ENCODE measurements at places on chromosomes 5 and 9.
A peak's percentile ranks its signal among the peaks of the same experiment; 100 is the strongest.

DNA sequence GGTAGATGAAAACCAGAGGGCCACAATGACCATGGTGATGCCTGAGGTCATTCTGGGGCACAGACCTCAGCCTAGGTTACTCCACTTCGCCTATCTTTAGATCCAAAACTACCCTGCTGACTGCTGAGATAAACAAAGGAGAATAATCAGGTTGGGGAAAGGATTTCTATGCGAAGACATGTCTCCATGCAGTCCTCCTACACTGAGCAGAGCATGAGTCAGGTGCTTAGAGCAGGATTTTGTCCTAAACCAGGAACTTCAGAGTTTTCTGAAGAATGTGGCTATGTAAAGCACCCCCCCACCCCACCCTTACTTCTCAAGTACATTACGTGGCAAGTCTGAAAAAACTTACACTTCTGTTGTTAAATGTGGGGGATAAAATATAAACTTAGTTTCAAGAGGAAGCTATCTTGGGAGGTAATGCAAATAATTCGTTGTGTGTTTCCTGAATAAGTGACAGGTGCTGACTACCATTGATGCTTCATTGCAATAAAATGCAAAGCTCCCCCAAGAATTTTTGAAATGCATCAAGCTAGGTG, 19.4 kb downstream of the PDCD1LG2 start:
- no peaks in the 10 kb centered on the region for H3K36me3 ChIP-seq
- no peak for DNase-seq
- no peaks in the 10 kb centered on the region for H3K27me3 ChIP-seq
- H3K4me1 ChIP-seq: peaks cover 15% of the 10 kb centered on the region

GRCh38 chr5:173868096-173868880, 19.9 kb upstream of the CPEB4 start:
- no peaks in the 10 kb centered on the region for H3K4me1 ChIP-seq
- no peaks in the 10 kb centered on the region for H3K36me3 ChIP-seq
- no peak overlapping the region for H3K27ac ChIP-seq
- no peak overlapping the region for H3K4me3 ChIP-seq
- peaks cover 16% of the 10 kb centered on the region for H3K27me3 ChIP-seq

DNA sequence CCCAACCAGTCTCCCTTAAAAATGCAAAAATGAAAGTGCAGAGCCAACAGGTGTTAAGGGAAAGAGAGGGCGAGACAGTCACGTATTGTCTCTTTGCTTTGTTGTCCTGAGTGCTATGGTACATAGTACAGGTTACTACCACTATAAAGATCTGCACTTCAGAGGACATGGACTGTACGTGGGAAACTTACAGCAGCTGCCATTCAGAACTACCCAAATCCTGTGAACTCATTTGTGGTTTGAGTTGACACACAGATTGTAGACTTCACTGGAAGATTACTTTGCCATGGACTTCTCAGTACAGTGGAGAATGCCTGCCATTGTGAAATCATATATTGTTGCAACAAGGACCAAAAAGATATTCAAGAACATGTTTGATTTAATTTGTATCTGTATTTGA, 34.8 kb downstream of the FBXO38 start:
- H3K4me3 ChIP-seq: no peak overlapping the region
- peaks cover 49% of the 10 kb centered on the region for H3K36me3 ChIP-seq
- no peaks in the 10 kb centered on the region for H3K27me3 ChIP-seq
- no peak overlapping the region for H3K27ac ChIP-seq

- no peak overlapping the region for H3K4me3 ChIP-seq
- peaks cover 10% of the 10 kb centered on the region for H3K36me3 ChIP-seq
- no peak overlapping the region for H3K27ac ChIP-seq
- H3K27me3 ChIP-seq: no peaks in the 10 kb centered on the region
- no peaks in the 10 kb centered on the region for H3K4me1 ChIP-seq
These were observed 29.4 kb downstream of the CTNNAL1 start for GRCh38 chr9:108983885-108984284.

DNA sequence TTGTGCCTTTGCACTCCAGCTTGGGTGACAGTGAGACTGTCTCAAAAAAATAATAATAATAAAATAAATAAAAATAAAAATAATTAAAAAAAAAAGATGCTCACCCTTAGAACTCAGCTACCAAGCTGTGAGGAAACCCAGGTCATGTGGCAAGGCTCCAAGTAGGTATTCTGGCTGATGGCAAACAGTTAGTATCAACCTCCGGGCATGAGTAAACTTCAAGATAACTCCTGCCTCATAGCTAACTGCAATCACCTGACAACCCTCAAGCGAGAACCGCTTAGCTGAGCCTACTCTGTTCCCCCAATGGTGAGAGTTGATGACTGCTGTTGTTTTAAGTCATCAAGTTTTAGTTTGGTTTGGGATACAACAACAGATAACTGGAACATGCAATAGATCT, 6.1 kb upstream of the SLC44A1 start:
- peaks cover 25% of the 10 kb centered on the region for H3K27me3 ChIP-seq
- H3K36me3 ChIP-seq: no peaks in the 10 kb centered on the region
- no peak for DNase-seq
- H3K4me3 ChIP-seq: no peak overlapping the region

GRCh38 chr9:27280860-27281259, 16.1 kb downstream of the EQTN start:
- H3K27me3 ChIP-seq: no peaks in the 10 kb centered on the region
- H3K4me1 ChIP-seq: peaks cover 5% of the 10 kb centered on the region
- H3K4me3 ChIP-seq: no peak overlapping the region
- no peak overlapping the region for H3K27ac ChIP-seq
- H3K36me3 ChIP-seq: no peaks in the 10 kb centered on the region

- no peak overlapping the region for H3K4me3 ChIP-seq
- no peaks in the 10 kb centered on the region for H3K27me3 ChIP-seq
- H3K4me1 ChIP-seq: peaks cover 52% of the 10 kb centered on the region
- H3K36me3 ChIP-seq: no peaks in the 10 kb centered on the region
These were observed 14.7 kb downstream of the MTMR12 start for GRCh38 chr5:32298059-32298415.

DNA sequence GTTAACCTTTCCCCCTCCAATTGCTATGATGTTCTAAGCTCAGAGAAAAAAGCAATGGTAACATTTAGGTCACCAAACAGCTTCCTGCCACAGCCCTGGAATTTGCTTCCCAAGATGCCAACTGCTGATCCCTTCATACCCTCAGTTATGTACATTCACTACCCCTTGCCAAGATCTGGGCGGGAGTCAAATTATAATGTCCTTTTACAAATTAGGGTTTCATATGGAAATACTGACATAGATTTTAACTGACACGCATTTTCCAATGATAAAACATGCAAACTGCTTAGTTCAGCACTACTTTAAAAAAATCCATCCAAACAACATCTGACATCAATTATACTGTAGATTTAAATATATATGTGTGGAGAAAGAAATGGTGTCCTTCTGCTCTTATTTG, 5.0 kb downstream of the LOX start:
- H3K36me3 ChIP-seq: no peaks in the 10 kb centered on the region
- peaks cover 7% of the 10 kb centered on the region for H3K4me1 ChIP-seq
- peaks cover 11% of the 10 kb centered on the region for H3K27me3 ChIP-seq
- no peak overlapping the region for H3K27ac ChIP-seq
- no peak overlapping the region for H3K4me3 ChIP-seq
- DNase-seq: no peak

DNA sequence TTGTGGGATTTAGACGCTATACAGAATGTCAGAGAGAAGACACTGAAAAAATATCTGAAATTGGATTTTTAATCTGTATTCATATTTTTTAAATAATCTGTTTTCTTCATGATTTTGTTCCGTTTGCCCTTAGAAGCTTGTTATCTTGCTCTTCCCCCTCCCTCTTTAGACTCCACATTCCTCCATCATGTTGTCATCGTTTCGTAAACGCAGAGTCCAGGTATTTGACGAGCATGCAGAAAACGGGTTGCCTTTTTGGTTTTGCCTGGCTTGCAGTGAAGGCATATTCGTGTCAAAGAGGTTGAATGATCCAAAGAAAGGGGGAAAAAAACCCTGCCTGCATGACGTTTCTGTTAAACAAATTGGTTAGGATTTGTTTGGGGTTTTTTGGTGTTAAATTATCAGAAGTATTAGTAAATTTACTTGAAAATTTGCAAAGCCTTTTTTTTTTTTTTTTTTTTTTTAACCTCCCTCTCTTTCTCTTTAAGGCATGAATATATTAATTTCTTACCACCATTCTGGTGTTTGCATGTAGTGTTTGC, 2.9 kb downstream of the SPTAN1 start:
- DNase-seq: no peak
- H3K4me1 ChIP-seq: peaks cover 46% of the 10 kb centered on the region
- no peaks in the 10 kb centered on the region for H3K27me3 ChIP-seq
- H3K4me3 ChIP-seq: no peak overlapping the region

DNA sequence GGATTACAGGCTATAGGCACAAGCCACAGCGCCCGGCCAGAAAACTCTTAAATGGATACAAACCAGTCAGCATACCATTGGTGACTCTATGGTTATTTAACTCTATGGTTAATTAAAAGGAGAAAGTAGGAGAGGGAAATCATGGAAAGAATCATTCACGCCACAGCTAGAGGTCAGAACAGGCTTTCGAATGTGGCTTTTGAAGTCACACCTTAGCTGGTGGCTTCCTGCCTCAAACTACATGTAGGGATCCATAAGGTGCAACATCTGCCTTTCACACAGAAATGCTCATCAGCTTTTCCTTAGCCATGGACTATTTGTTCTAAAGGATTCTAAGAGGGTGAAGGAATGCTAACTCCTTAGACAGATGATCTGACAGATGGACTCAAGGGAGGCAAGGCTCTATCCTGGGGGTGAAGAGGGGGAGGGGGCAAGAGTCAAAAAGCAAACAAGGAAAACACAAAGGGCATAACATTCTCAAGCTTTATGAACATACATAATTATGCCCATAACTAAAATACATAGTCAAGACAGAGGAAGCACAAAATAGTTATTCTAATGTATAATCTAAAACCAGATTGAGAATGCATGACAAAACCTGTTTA, 130.9 kb downstream of the EFNA5 start:
- no peak overlapping the region for H3K27ac ChIP-seq
- H3K27me3 ChIP-seq: no peaks in the 10 kb centered on the region
- no peak for DNase-seq
- no peak overlapping the region for H3K4me3 ChIP-seq

DNA sequence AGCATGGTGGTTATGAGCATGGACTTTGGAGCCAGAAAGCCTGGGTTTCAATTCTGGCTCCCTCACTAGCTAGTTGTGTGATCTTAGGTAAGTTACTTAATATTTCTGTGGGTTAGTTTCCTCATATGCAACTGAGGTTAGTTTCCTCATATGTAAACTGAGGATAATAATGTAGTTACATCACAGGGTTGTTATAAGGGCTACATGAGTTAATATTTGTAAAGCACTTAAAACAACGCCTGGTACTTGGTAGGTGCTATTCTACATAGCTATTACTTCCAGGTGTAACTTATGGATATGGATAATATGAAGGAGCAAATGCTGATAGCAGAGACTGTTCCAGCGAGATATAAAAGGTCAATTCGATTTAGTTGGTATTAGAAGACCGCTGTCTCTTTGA, 69.4 kb upstream of the POU5F2 start:
- no peaks in the 10 kb centered on the region for H3K4me1 ChIP-seq
- no peak overlapping the region for H3K27ac ChIP-seq
- DNase-seq: no peak
- no peak overlapping the region for H3K4me3 ChIP-seq

GRCh38 chr5:57900381-57900944, 417.9 kb upstream of the ACTBL2 start:
- H3K36me3 ChIP-seq: no peaks in the 10 kb centered on the region
- no peaks in the 10 kb centered on the region for H3K4me1 ChIP-seq
- no peak overlapping the region for H3K27ac ChIP-seq
- DNase-seq: no peak
- no peak overlapping the region for H3K4me3 ChIP-seq
- no peaks in the 10 kb centered on the region for H3K27me3 ChIP-seq

- peaks cover 36% of the 10 kb centered on the region for H3K27me3 ChIP-seq
- no peak overlapping the region for H3K27ac ChIP-seq
- no peak for DNase-seq
- H3K4me1 ChIP-seq: no peaks in the 10 kb centered on the region
These were observed 52.6 kb upstream of the ARAP3 start for GRCh38 chr5:141734501-141735229.

- peaks cover 11% of the 10 kb centered on the region for H3K27me3 ChIP-seq
- no peaks in the 10 kb centered on the region for H3K36me3 ChIP-seq
- no peak overlapping the region for H3K4me3 ChIP-seq
- no peak overlapping the region for H3K27ac ChIP-seq
- no peak for DNase-seq
- H3K4me1 ChIP-seq: no peaks in the 10 kb centered on the region
These were observed 124.1 kb upstream of the ADRA1B start for GRCh38 chr5:159792180-159792579.

DNA sequence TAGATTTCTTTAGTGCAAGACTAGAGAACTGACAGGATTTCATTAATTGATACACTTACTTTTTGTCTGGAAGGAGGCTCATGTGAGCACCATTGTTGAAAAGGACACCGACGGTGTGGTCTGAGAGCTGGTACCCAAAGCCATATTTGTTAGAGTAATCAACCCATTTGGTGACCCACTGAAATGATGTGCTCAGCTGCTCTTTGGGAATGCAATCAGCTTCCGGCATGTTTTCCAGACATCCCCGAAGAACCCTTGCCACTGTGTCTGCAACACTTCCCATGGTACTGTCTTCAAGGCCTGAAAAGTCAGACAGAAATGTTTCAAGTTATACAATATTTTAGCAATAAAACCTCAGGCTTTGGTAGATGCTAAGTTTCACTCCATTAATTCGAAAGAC, 4.4 kb downstream of the PLK2 start:
- H3K27me3 ChIP-seq: peaks cover 10% of the 10 kb centered on the region
- H3K4me1 ChIP-seq: peaks cover 3% of the 10 kb centered on the region
- H3K36me3 ChIP-seq: peaks cover 11% of the 10 kb centered on the region
- no peak overlapping the region for H3K27ac ChIP-seq

- no peaks in the 10 kb centered on the region for H3K4me1 ChIP-seq
- no peaks in the 10 kb centered on the region for H3K27me3 ChIP-seq
- H3K4me3 ChIP-seq: no peak overlapping the region
- H3K27ac ChIP-seq: no peak overlapping the region
- no peaks in the 10 kb centered on the region for H3K36me3 ChIP-seq
These were observed 20.3 kb downstream of the RFK start for GRCh38 chr9:76373784-76374474.

- H3K4me1 ChIP-seq: peaks cover 12% of the 10 kb centered on the region
- H3K27ac ChIP-seq: peak overlapping the region; percentile 31
- DNase-seq: no peak
- H3K4me3 ChIP-seq: no peak overlapping the region
These were observed 5.6 kb downstream of the C5orf24 start for GRCh38 chr5:134851307-134851923.
